ENCODE measurements at places on chromosomes 2 and 18.

GRCh38 chr2:26720322-26721114, 28.0 kb downstream of the KCNK3 start:
- no peak for DNase-seq

- DNase-seq = no peak
Observed at GRCh38 chr2:193446967-193447366, 1252.2 kb upstream of the TMEFF2 start.

- DNase-seq = no peak
Observed at GRCh38 chr2:99338029-99338585, 918 bp downstream of the EIF5B start.

GRCh38 chr18:31093880-31094279, 8.3 kb downstream of the DSC2 start:
- DNase-seq = no peak

DNA sequence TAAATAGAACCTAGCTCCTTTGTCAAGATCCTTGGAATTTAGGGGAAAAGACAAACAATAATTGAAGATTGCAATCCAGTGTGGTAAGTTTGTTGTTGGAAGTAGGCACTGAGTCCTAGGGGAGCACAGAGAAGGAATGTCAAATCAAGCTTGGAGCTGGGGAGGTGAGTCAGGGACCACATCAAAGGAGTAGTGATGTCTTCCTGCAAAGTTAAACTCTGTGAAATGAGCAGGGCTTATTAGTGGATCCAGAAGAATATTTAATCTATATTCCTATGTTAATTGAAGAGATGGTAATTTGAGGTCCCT, 41.7 kb upstream of the NABP1 start:
- no peak for DNase-seq

DNA sequence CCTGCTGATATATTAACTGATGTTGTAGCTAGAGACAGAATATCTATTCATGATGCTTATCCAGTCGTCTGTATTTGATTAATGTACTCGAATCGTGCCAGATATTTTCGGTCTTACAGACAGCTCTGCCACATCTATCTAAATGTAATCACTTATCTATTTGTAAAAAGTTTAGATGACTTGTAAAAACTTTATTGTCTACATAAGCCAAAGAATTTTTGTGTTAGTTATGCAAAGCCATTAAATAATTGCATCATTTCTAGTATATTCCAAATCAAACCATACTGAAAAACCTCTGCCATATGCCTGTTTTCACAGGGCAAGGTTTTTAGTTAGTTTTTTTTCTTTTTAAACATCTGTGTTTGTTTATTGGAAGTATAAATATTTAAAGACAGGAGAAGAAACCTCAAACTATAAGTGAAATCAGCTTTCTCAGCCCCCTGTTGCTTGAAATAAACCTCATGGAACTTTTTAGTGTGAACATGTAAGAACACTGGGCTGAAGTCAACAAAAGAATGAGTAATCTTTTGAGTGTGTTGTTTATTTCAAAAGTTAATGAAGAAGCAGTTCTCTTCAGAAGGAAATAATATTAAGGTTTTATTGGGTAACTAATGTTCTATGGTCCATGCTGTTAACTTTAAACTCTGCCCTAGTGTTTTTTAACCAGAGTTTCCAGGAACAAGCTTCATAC, 657.6 kb upstream of the SYT4 start:
- no peak for DNase-seq

DNA sequence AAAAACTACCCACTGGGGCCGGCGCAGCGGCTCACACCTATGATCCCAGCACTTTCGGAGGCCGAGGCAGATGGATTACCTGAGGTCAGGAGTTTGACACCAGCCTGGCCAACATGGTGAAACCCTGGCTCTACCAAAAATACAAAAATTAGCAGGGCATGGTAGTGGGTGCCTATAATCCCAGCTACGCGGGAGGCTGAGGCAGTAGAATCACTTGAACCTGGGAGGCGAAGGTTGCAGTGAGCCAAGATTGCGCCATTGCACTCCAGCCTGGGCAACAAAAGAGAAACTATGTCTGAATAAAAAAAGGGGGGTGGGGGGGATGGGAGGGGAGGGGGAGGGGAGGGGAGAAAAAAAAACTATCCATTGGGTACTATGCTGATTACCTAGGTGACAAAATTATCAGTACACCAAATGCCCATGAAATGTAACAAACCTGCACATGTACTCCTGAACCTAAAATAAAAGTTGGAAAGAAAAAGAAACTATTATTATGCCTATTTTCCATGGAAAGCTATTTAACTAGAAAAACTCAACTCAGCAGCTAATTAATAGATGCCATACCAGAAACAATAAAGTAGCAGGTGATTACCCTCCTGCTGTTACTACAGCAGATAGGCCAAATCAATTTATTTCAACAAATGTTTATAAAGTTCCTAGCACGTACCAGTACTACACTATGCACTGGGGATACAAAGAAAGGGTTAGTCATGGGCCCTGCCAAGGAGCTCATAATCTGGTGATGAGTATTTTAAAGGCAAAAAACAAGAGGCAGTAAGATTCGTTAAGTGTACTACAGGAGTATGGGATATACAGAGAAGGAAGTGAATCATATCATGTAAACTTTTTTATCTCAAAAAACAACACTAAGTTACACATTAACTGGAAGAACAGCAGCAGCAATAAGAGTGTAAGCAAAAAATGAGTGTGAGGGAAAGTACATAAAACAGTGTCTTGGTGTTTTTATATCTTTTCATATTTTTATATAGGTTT, 112.8 kb upstream of the SLC39A10 start:
- DNase-seq = no peak

- DNase-seq = no peak
Observed at GRCh38 chr2:6945087-6945813, 28.0 kb downstream of the RNF144A start.

- DNase-seq = no peak
Observed at GRCh38 chr2:175207741-175208438, 26.4 kb upstream of the ATP5MC3 start.

- no peak for DNase-seq
Observed at GRCh38 chr2:109532728-109533076, 81.1 kb downstream of the SEPTIN10 start.

GRCh38 chr2:105712166-105712915, 32.4 kb upstream of the NCK2 start:
- DNase-seq = no peak

- DNase-seq = no peak
Observed at GRCh38 chr2:168314236-168314635, 66.8 kb upstream of the STK39 start.

- no peak for DNase-seq
Observed at GRCh38 chr2:101830146-101830545, 132.6 kb downstream of the MAP4K4 start.

DNA sequence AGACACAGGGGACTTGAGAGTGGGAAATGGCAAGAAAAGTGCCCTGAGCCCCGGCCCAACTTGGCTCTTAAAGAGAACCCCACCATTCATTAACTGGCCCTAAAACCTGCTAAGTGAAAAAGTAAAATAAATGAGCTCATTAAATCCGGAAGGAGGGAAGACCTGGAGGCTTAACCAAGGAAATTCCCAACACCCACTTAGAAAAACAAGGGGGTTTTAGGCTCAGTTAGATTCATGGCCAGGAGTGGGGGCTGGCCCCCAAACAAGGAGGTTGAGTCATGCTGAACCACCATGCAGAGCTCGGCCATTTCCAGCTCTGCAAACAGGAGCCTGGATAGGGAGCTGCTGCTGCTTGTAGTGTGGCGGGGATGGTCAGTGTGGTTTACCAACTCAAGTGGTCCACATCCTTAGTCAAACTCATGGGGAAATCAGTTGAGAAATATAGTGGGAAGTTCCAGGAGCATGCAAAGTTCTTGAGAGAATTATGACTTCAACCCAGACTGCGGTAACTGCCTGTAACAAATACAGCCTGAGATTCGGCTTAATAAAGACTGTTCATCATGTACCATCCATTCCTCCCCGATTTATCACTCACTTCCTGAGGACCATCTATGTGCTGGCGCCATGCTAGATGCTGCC, 39.7 kb upstream of the MRPL19 start:
- DNase-seq = no peak

GRCh38 chr2:65316072-65316471, 88.4 kb downstream of the ACTR2 start:
- no peak for DNase-seq

GRCh38 chr2:169438466-169439072, 40.7 kb upstream of the BBS5 start:
- DNase-seq = no peak

DNA sequence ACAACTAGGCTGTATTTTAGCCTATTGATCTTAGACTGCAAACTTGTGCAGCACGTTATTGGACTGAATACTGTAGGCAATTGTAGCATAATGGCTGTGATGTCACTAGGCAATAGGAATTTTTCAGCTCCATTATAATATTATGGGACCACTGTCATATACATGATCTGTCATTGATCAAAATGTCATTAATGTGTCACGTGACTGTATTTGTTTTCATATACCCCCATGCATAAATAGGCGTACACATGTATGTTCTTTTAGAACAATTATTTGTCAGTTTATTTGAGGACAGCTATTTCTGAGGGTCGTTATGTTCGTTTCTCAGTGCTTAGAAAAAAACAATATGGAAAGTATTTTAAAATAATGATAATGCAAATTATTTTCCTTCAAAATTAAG, 111.9 kb upstream of the CDH2 start:
- no peak for DNase-seq

DNA sequence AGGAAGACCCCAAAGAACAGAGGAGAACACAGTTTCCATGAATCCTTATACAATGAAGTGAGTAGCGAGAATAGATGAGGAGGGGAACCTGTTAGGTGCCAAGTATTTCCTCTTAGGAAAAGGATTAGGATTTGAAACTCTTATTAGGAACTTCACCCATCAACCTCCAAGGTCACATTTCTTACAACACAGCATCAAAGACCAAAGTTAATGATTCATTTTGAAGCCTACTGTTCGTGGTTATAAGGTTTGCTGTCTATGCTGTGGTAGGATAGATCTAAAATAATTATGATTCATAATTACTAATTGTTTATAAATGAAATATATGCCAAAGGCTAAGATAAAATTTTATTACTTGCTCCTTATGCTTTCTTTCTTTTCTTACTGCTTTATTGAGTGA, 6.1 kb downstream of the CFAP221 start:
- no peak for DNase-seq

DNA sequence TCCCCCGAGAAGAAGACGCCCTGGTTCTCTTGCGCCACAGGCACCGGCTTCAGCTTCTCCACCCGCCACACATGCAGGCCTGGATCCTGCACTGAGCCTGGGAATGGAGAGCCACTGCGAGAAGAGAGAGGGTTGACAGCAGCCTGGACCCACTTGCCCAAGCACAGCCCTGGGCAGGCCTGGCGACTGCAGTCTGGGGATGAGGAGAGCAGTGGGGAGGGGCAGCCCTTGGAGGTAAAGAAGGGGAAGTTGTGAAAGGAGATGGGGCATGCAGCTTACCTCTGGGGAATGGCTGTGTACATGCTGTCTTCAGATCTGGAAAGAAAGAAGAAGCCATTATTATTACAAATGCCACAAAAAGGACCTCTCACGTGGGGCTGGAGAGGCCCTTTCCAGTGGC, 8.3 kb downstream of the CAPG start:
- no peak for DNase-seq

DNA sequence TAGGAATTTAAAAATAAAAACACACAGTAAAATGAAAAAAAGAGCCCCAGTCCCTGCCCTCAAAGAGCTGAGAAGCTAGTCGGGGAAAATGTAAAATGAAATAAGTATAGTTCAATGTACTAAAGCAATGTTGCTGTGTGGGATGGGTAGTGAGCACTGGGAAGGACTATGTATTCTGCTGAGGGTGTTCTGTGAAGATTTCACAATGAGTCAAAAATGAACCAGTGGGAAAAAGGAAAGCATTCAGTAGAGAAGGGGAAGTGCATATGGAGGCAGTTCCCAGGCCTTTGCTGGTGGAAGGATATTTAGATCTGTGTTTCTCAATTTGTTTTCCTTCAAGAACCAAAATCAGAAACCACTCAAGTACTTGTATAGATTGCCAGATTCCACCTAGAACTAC, 1094.7 kb upstream of the KLHL29 start:
- DNase-seq = no peak

GRCh38 chr2:26735097-26735496, 29.0 kb upstream of the SLC35F6 start:
- DNase-seq = no peak

DNA sequence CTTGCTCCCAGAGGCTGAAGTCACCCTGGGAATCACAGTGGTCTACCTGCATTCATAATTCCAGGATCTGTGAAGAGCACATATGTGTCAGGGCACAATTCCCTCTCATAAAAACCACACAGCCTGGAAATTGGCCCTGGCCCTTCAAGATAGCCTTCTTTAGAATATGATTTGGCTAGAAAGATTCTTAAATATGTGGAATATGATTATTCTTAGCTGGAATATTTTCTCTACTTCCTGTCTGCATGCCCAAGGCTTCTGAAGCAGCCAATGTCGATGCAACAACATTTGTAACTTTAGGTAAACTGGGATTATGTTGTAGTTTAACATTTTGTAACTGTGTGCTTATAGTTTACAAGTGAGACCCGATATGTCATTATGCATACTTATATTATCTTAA, 24.2 kb downstream of the ICOS start:
- DNase-seq = no peak

- no peak for DNase-seq
Observed at GRCh38 chr2:118784860-118785259, 62.6 kb downstream of the EN1 start.

DNA sequence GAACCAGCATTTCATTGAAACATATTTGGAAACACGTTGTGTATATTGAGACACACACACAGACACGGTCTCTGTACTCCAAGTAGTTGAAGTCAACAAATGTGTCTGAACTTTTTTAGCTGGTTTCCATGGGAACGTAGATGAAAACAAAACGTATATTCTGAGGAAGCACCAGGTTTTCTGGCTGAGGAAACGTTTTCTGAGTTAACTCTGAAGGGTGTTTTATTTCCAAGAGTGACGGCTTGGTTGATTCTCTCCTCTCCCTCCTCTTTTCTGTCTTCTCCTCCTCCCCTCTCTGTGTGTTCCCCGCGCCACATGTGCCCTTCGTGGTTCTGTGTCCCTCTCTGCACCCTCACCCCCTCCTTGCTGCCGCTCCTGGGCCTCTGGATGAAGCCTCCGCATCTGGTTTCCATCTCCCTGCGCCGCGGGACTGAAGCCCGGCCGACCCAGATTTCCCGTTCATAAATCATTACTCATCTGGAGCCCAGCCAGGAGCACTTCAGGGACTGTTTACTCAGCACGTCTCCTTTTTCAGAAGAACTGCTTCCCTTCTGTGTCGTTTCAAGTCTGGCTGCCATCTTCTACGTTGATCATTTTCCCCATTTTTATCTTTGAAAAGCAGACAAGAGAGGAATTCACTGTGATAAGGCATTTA, 122.7 kb downstream of the COL6A3 start:
- DNase-seq = no peak

- no peak for DNase-seq
Observed at GRCh38 chr2:165635532-165635931, 158.5 kb downstream of the GALNT3 start.

- DNase-seq = no peak
Observed at GRCh38 chr2:30883822-30884221, 76.6 kb upstream of the CAPN13 start.

- DNase-seq = no peak
Observed at GRCh38 chr2:235851828-235852525, 316.2 kb downstream of the GBX2 start.

- DNase-seq = no peak
Observed at GRCh38 chr2:147342329-147342728, 502.5 kb upstream of the ACVR2A start.
